ENCODE measurements at places on chromosomes 12 and 14.

DNA sequence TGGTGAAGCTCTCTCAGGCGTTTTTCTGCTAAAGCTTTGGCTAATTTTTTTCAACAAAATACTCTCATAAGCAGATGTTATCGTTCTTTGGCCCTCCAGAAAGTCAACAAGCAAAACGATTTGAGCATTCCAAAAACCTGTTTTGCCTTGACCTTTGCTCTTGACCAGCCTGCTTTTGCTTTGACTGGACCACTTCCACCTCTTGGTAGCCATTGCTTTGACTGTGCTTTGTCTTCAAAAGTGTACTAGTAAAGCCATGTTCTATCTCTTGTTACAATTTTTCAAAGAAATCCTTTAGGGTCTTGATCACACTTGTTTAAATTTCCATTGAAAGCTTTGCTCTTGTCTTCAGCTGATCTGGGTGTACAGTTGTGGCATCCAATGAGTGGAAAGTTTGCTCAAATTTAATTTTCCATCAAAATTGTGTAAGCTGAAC is 10.7 kb upstream of the ARID4A start:
- DNase-seq = no peak

GRCh38 chr12:25623816-25624215 is 70.7 kb upstream of the LMNTD1 start:
- no peak for DNase-seq

- DNase-seq = no peak
Observed at GRCh38 chr12:98799146-98799810, 154.2 kb downstream of the APAF1 start.

DNA sequence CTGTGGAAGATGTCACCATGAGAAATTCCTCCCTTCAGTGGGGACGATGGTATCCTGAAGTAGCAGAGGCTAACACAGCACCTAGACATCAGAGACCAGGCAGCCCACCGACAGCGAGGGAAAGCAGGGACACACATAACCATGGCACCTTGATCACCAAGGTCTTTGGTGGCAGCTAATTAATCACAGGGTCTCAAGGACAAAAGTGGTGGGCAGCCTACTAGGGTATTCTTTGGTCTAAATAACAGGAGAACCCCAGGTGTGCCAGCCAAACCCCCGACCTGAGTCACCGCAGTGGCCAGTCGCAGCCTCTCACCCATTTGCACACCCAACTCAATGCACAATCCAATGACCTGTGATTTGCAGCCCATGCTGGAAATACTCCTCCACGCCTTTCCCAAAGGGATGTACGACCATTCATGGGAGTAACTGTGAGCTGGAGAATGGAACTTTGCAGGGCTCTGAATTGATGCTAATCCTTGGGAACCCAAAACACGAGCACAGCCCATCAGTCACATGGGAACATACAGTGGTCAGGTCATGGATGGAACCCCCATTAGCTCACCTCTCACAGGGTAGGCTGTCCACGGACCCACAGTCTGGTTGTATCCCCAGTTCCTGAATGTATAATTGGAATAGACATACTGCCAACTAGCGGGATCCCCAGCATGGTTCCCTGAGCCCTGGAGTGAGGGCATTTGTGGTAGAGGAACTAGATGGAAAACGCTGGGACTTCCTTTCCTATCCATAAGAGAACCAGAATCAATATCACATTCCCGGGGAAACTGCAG is 58.7 kb upstream of the C14orf180 start:
- no peak for DNase-seq

- no peak for DNase-seq
Observed at GRCh38 chr12:88501972-88502938, 78.0 kb downstream of the KITLG start.

DNA sequence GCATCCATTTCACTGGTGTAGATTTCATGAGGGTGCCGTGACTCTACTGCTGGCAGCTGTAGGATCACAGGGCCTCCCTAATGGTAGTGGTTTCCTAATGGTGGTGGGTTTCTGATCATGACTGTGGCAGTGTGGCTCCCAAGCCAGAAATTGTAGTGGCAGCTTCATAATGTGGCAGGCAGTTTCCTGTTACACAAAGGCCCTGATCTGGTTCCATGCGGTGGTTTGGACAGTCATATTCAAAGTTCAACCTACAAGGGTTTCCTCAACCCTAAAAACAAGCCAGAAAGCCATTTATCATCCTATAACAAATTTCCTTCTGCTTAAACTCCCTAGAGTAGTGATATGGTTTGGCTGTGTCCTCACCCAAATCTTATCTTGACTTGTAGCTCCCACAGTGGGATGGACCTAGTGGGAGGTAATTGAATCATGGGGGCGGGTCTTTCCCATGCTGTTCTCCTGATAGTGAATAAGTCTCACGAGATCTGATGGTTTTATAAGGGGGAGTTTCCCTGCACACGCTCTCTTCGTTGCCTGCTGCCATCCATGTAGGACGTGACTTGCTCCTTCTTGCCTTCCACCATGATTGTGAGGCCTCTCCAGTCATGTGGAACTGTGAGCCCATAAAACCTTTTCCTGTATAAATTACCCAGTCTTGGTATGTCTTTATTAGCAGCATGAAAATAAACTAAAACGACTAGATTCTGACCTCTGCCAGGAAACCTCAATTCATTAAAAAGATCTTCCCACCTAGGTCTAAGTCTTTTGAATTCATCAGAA is 257.1 kb downstream of the EFCAB11 start:
- DNase-seq = no peak

DNA sequence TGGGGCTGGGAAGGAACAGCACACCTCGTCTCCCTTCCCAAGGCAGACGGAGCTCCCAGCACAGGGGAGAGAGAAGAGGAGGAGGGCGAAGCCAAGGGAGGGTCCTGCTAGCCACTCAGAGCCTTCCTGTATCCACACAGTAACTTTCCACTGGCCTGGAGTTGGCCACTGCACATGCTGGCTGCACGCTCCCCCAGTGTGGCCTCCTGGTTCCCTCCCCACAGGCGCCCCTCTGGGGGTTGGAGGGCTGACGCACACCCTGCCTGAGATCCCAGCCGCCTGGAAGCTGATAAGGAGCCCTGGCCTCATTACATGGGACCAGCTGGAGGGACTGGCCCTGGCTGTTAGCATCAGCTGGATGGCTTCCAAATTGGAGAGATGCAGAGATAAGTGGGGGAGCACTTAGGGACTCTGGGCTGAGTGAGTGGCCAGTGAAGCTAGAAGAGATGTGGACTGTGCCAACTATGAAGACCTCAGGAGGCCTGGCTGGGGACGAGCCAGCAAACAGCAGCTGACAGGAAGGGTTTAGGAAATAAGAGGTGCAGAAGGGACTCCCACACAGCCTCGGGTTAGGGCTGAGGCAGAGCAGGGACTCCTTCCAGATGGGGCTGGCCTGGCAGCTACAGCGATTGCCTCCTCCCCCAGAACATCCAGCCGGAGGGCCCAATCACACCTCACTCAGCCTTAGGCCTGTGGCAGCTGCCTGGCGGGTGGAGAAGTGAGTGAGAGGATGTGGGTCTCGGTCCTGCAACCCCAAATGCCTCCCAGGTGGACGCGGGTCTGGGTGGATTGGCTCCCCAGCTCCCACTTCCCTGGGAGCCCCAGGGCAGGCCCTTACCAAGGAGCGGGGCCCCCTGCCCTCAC is 26.3 kb upstream of the BCDIN3D start:
- DNase-seq = peak; percentile 67

DNA sequence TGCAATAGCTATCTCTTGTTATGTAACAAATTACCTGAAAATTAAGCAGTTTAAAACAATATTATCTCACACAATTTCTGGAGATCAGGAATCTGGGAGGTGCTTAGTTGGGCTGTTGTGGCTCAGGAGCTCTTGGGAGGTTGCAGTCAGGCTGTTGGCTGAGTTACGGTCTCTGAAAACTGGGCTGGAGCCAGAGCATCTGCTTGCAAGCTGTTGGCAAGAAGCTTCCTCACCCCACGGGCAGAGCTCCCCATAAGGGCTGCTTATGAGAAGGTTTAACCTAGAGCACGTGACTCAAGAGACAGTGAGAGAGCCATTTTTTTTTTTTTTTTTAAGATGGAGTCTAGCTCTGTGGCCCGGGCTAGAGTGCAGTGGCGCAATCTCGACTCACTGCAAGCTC is 346.8 kb downstream of the ATP23 start:
- DNase-seq = peak; percentile 29

GRCh38 chr14:56989359-56989758 is 179.1 kb upstream of the OTX2 start:
- no peak for DNase-seq

DNA sequence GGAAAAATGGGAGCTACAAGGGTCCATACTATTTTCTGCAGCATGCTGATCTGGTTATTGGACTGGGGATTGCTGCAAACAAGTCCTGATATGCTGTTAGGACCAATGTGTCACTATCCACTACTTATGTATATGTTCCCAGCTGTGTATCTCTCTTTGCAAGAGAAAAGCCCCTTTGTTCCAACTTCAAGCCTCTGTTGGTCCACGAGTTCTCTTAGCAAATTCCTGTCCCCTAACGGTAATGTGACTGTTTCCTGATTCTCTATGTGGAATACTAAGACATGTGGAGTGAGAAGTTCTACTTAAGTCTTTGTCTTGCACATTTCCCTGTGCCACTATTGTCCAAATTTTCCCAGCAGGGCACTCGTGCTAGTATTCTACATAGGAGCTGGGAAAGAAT is 557.7 kb downstream of the FSCB start:
- DNase-seq = no peak

DNA sequence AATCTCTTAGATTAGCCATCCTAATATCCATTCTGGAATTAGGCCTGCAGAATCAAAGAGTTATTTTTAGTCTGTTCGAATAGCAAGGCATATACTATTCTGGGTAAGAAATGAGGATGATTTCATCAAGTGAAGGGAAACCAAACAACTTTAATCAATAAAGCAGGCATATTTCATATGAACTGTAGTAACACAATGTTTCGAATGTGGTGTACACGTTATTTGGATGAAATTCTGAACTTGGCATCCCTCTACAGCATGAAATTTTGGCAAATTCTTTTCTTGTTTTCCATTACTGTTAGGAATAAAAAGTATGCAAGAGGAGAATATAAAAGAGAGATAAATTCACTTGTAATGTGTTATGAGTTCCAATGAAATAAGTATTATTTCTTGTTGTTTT is 1233.3 kb upstream of the SEL1L start:
- DNase-seq = no peak

GRCh38 chr14:53603994-53604393 is 352.6 kb downstream of the BMP4 start:
- DNase-seq = no peak

- DNase-seq = no peak
Observed at GRCh38 chr14:90003526-90004307, 48.0 kb downstream of the TDP1 start.

GRCh38 chr14:80455031-80455430 is 243.7 kb upstream of the DIO2 start:
- no peak for DNase-seq

DNA sequence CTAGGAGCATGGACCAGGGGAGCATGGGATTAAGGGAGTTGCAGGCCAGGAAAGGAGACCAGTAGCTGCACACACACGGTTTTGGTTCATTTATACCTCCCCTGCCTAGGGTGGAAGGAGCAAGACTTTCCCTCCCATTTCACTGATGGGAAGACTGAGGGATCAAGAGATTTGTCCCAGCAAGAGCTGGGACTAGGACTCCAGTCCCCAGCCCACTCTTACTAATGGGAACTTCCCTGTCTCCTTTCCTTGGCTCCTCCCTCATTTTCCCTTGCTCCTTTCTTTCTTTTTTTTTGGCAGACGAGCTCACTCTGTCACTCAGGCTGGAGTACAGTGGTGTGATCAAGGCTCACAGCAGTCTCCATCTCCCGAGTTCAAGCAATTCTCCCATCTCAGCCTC is 13.0 kb downstream of the SCNN1A start:
- no peak for DNase-seq

GRCh38 chr12:5884285-5884684 is 60.8 kb downstream of the ANO2 start:
- DNase-seq = no peak

DNA sequence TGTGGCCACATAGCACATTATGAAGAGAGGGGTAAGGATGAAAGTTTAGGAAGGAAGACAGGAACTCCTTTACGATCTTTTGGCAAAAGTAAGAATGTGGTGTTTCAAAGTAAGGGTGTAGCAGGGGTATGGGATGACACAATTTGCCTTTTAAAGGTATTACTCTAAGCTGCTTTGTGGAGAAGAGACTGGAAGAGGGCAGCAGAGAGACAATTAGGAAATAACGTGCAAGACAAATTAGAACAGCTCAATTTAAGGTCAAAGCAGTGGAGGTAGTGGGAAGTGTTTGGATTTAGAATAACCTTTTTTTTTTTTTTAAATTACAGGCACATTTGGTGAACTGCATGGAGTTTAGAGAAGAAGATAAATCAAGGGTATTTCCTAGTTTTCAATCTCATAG is 342.6 kb downstream of the NOVA1 start:
- DNase-seq = peak; percentile 28

DNA sequence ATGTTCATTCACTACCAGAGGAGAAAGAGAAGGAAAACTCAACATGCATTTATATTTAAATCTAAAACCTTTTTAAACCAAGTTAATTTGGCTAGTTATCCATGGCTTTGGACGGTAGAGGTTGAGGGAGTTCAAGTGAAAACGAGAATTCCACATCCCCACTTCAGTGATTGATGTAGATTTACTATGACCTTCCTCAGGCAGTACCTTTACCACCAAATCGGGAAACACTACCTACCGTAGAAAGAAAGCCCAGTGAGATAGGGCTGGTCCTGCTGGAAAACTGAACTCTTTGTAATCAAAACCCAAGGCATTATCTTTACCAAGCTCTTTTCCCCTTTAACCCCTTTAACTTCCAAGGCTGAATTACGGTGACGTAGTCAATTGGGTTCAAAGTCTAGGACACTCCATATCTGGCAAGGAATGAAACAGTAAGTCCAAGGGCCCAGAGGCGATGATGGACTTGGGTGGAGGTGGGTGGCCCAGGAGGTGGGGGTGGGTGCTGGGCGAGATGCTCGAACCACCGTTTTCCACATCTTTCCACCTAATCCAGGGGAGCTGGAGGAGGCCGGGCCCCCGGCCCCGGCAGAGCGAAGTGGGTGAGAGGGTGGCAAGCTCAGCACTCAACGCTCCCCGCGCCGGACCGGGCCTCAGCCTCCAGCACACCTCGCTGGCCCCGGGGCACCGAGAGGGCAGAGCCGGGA is 618 bp downstream of the SEC23A start:
- DNase-seq = peak; percentile 22

- no peak for DNase-seq
Observed at GRCh38 chr14:55645145-55645544, 65.1 kb downstream of the KTN1 start.

DNA sequence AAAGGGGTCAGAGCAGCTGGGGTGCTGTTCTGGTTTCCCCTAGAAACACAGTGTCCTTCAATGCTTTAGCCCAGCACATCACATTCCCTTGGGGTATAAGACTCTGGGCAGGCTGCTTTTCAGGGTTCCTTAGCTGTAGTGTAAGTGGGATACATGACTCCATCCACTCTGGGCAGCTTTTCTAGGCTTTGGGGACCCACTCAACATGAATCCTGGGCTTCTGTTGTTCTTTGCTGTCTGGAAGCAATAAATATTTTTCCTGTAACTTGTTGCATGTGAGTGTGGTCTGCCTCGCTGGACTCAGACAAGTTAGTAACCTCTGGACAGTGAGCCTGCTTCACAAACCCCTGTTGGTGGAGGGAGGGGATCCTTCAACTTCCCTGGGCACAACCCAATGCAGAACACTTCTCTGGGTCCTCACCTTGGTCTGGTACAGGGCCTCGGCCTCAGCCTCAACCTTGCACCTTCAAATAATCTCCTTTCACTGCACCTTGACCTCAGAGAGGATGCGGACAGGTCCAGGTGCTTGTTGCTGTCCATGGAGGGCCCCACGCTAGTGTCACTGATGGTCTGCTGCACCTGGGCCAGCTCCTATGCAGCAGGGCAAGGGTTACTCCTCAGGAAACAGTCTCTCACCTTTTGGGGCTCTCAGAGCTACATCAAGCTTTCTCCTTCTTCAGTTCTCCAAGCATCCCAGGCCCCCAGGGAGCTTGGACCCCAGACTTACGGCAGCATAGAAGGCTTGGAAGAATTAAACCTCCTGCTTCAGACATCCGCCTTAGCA is 13.5 kb upstream of the KRT73 start:
- peak; percentile 5 for DNase-seq

All from D341Med (cell line).